ENCODE measurements at places on chromosomes 7 and 10. TPM values are rescaled to one million over a fixed set of nuclear protein-coding genes. Genes with fewer than 3 reads are reported as not detected.

GRCh38 chr7:17181482-17181881 lies 117.0 kb upstream of the AHR start:
- DNase-seq, result no peak

DNA sequence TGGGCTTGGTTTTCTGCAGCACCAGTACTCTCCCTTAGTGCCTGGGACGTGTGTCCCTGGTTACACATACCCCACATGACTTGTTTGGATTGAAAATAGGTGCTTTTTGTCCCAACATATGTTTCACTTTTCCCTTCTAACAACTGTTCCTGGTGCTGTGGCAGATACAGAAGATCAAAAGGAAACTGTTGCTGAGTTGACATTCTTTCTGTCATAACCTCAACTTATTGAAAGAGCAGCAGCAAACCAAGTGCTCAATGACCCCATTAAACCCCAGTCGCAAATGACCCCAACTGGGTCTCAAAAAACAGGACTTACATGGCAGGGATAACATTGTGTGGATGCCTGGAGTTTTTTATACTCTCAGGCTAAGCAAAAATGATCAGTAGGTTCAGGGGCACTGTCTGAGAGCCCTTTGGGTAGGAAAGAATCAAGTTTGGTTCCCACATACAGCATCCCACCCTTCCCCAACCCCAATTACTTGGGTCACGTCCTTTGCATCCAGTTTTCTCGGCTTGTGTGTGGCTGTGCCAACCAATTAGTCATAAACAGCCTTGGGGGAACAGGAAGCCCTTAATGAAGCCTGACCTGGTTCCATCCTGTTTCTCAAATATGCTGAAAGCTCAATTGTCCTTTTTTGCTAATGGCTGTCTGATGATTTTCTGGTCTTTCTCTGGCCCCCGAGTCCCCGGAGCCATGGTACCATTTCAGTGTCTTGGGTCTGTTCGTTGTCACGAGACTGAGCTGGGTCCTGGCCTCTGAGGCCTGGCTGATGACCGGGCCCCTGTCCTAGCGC lies 4.9 kb downstream of the HKDC1 start:
- peak; percentile 89 for DNase-seq

GRCh38 chr10:96918214-96919002 lies 86.3 kb downstream of the LCOR start:
- no peak for DNase-seq

GRCh38 chr10:114207349-114207748 lies 28.2 kb downstream of the TDRD1 start:
- no peak for DNase-seq

DNA sequence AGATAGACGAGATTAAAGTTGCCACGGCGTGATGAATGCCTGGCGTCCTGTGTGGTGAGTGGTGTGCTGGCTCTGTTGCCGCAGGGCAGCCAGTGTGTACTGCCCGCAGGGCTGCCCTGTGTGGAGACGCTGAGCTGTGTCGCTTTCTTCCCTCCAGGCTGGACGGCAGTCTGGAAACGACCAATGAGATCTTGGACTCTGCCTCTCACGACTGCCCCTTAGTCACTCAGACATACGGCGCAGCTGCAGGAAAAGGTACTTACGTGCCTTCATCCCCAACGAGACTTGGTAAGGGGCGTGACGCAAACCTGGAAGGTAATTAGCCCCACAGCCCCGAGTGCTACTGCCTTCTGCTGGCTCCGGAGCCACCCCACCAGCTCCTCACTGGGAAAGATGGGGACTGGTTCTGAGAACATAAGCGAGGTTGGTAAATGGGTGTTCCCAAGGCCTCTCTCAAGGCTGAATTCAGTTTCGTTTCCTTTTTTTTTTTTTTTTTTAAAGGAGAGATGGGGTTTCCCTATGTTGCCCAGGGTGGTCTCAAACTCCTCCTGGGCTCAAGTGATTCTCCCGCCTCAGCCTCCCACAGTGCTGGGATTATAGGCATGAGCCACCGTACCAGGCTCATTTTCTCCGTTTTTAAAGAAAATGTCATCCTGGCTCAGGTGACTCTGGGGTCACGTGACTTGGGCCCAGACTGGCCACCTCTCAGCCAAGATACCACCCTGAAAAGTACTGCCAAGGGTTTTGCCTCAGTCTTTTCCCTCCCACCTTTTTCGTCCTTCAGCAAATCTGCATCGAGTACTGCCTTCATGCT lies 39.6 kb downstream of the WIPI2 start:
- no peak for DNase-seq

The NDUFB8 gene
- total RNA-seq, result 282 TPM

GRCh38 chr7:47513741-47514241 lies 68.1 kb downstream of the TNS3 start:
- peak; percentile 96 for DNase-seq

DNA sequence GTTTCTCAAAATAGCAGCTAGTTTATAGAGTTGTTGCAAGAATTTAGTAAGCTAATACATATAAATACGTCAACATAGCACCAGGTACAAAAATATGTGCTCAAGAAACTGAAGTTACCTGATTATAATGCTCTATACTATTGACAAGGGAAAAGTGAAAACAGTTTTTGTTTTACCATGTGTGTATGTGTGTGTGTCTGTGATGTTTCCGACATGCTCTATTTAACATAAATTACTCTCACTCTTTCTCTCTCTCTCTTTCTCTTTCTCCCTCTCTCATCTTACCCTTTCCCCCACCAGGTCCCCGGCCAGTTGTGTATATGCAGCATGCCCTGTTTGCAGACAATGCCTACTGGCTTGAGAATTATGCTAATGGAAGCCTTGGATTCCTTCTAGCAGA lies 4.3 kb downstream of the LIPN start:
- DNase-seq, result no peak

GRCh38 chr10:79254333-79255006 lies 92.8 kb upstream of the PPIF start:
- no peak for DNase-seq

Measured in RPMI7951 (cell line).